ENCODE measurements at places on chromosomes 3 and 15.

- DNase-seq, result no peak
These were observed 18.7 kb downstream of the P2RY14 start for GRCh38 chr3:151259664-151260063.

- DNase-seq, result no peak
These were observed 6.5 kb downstream of the FES start for GRCh38 chr15:90890839-90891238.

DNA sequence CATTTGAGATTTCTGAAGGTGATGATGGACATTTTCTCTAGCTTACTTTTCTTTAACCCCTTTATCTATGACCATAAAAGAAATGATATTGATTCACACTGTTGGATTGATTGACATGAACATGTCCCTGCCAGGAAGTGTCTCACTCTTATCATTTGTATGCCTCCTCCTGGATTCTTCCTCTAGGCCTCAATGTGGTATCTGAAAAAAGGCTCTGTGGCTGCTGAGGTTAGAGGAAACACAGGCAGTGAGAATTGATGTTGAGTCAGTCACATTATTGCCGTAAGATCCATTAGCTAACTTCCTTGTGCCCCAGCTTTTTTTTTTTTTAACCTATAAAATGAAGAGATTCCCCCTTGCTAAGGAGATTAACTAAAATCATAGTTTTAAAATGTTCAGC lies 8.0 kb upstream of the THRB start:
- DNase-seq, result no peak

DNA sequence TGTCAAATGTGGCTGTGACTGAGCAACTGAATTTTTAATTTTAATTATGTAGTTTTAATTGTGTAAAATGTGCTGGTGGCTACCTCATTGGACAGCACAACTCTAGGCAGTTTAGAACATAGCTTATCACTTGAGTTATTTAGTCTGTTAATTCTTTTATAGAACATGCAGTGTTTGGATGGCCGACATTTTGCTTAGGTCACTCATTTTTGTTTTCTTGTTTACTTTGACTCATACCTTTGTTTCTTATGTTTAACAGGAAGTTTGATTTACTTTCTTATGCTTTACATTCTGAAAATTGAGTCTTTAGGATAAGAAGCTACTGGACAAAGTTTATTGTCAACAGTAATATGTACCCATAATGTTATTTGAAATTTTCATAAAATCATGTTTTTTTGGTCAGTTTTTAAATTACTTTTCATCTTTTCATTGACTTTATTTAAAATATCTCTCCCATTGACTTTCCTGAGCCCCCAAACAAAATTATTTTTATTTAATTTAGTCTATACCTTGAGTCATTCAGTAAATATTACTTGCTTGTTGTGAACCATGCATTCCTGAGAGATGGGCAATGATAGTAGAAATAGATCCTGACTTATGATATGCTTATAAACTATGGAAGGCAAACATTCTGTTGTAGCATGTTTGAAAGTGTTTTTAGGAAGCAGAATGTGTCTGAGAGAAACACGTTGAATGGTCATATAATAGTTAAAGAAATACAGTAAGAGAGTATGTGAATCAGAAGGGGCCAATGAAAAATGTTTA lies 60.6 kb downstream of the TCF12 start:
- DNase-seq, result no peak

DNA sequence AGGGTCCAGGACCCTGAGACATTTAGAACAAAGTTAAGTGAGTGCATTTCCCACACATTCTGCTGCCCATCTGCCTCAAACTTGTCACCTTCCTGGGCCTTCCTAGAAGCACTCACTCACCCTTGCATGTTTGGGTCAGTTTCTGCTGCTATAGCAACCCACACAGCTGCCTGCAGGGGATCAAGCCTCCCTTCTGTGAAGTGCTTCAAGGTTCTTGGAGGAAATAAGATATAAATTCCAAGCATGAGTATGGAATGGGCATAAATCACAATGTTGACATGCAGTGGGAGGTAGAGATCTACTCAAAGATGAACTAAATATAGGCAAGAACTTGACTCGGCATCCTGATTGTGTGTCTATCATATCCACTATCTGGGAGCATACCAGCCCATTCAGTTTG lies 140.4 kb downstream of the SLC9A9 start:
- no peak for DNase-seq

DNA sequence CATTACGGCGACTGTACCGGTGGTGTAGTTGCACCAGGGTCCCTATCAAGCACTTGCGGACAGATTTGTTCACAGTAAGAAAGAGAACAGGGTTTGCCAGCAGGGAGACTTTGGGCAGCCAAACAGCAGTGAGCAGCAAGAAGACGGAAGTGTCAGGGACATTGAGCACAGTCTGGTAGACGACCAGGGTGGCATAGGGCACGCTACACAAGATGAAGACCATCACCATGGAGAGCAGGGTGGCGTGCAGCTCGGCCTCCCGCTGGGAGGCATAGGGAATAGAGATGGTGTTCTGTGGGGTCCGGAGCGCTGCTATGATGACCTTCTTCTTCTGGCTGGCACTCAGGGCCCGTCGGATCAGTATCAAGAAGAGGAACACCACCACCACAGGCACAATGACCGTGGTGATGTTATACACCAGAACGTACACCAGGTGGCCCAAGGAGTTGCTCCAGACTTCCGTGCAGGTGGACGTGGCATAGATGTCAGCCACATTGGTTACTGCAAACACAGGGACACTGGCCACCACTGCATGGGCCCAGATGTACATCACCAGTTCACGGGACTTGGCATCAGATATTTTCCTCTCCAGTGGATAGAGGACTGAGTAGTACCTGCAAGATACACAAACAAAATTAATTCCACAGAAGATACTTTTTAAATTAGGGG lies 19.1 kb upstream of the FSIP1 start:
- DNase-seq, result peak; percentile 53

Measured in GM20000 (cell line).